ENCODE measurements at places on chromosomes 12 and 14.

DNA sequence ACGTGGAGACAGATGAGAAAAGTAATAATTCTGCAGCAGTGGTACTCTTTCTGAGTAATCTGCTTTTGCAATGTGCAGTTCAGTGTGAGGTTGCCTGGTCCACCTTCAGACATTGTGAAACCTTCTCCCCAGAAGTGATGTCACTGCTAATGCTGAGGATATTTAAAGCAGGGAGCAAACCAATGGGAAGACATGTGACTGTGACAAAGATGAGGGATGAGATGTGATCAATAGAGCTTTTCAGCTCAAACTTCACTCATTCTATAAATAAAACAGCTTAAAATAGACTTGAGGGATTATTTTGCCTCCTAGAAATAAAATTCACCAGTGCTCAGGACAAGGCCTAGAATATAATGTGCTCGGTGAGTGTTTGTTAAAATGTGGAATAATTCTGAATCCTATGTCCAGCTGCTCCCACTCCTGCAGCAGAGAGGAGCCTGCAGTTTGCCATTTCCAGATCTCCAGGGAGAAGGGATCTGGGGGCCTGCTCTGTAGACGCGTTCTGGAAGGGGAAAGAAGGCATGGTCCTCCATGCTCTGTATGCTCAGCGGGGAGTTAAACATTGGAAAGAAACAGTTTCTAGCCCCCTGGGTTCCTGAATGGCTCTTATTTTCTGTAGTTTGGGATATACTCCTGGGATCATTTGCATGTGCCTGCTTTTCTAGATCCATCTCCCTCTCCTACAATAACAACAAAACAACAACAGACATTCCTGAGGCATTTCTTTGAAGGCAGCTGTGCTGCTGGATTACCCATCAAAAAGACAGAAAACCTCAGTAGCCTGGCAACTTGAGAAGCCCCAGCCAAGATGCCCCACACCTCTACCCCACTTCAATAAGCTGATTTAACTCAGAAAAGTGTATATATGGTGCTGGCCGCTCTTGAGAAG lies 8.9 kb downstream of the SLC7A8 start:
- no peak for DNase-seq

DNA sequence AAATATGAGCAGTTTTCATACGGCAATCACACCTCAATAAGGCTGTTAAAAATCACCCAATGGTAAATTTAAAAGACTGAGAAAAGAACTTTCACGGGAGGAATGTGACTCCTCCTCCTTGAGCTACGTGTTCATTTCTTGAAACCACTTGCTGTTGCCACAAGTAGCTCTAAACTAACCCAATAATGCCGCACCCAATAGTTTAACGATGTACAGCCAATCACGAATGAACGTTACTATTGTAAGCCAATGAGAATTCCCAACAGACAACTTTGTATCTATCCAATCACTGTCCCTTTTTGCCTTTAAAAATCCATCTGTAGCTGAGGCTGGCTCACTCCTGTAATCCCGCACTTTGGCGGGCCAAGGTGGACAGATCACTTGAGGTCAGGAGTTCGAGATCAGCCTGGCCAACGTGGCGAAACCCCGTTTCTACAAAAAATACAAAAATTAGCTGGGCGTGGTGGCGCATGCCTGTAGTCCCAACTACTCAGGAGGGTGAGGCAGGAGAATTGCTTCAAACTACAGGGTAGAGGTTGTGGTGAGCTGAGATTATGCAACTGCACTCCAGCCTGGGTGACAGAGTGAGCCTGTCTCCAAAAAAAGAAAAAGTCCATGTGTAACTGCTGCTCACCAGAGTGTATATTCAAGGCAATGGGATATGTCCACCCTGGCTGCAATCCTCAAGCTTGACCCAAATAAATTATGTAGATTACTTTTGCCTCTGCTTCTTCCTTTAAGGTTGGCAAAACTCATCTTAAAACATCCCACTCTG lies 24.4 kb upstream of the BTBD6 start:
- DNase-seq, result no peak

GRCh38 chr12:62739266-62740015 lies 195.5 kb downstream of the PPM1H start:
- DNase-seq, result no peak

- DNase-seq, result no peak
Measured at GRCh38 chr14:27270716-27271115, 672.9 kb upstream of the NOVA1 start.

DNA sequence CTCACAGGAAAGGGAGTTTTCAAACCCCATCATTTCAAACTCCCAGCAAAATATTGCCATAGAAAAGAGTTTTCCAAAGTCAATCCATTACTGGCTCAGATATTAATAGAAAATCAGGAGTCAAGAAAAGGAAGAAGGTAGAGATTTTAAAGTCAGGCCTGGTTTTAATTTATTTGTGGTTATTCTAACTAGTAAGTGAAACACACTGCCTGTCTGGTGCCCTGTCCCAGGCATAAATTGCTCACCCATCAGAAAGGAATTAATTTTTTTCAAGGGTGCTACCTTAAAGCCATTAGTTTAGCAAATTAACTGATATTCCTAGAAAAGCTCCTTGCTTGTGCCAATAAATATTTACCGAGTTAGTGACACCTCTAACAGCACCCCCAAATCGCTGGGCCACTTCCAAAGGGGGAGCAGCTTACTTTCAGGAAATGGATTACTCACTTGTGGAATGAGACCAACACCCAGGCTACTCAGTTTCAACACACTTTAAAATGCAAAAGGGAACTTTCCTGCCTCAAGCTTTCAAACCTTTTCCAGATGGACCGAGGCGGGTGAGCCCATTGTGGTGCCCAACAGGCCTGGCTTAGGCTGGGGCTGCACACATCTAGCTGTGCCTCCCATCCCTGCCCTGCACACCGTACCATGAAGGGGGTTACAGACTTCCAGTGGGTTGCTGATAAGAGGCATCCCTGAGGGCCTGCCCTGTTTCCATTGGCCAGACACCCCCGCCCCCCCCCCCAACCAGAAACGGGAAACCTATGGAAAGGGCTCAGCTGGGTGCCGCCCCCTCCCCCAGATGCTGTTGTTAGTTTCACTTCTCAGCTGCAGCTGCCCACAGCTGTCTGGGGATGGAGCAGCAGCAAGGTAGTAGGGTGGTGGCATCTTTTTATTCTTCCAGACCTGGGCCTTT lies 117.2 kb downstream of the SAMD4A start:
- peak; percentile 68 for DNase-seq

DNA sequence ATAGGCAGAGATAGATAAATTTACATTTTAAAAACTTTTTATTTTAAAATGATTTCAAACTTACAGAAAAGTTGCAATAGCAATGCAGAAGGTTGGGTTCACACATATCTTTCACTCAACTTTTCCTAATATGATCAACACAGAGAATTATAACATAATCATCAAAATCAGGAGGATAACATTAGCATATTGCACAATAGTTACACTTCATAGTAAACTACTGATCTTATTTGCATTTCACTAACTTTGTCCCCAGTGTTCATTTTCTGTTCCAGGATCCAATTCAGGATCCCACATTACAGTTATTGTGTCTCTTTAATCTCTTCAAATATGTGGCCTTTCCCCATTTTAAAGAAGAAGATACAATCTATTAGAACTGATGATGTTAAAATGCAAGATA lies 115.4 kb upstream of the ETV6 start:
- DNase-seq, result no peak

- no peak for DNase-seq
Measured at GRCh38 chr12:53954694-53955035, at the start of gene HOXC12. HOXC12 (plus strand) TSS chr12:53954903; CDS start chr12:53954930, 27 bp downstream.

DNA sequence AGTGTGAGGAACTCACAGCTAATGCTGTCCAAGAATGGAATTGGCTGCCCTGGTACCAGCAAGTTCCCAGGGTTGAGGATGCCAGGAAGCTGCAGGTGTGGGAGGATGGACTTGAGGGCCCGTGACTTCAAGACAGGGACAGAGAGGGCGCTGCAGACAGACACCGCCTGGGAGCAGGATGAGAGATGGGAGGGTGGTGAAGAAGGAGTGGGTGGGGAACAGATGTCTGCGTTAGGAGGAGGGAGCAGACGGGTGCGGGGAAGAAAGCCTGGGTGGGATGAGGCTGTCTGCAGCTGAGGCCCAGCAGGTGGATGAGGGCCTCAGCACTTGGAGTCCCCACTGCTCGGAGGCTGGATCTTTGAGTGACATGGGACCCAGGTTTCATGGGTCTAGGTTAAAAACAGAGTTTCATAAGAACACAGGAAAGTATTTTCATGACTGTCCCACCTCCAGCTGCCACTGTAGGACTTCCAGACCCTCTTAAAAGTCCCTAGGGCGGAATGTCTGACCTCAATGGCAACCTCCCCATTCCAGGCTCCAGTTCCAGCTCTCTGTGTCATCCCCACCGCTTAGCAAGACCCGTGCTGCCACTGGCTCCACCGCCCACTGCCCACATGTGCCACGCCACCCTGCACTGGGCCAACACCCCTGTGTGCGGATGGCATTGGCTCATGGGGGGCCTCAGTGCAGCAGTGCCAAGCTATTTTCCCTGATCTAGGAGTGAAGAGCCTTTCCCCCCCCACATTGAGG lies 70.3 kb upstream of the SCN8A start:
- DNase-seq, result no peak

DNA sequence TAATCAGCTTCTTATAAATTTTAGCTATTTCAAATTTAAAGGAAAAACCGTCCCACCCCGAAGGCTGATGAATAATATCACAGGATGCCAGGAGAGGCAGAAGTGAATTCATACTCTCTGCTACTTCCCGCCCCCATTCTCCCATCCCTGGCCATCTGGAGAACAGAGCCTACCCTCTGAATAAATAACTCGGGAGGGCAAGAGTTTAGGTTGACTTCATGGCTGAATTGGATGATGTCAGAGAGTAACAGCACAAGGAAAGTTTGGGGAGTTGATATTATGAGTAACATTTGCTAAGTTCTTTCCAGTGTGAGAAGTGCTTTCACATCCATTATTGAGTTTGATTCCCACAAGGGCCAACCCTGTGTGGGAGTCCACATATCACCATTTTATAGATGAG lies 241.6 kb downstream of the EGLN3 start:
- DNase-seq, result no peak

GRCh38 chr12:87405918-87406317 lies 623.3 kb downstream of the C12orf50 start:
- no peak for DNase-seq

- no peak for DNase-seq
Measured at GRCh38 chr12:4049298-4050080, 176.3 kb upstream of the PARP11 start.

GRCh38 chr12:88361493-88361892 lies 218.8 kb downstream of the KITLG start:
- no peak for DNase-seq

GRCh38 chr14:53924753-53925152 lies 31.9 kb downstream of the BMP4 start:
- DNase-seq, result no peak

- no peak for DNase-seq
Measured at GRCh38 chr12:70646850-70647249, 9.6 kb upstream of the PTPRB start.

GRCh38 chr14:63039866-63040265 lies 5.4 kb downstream of the KCNH5 start:
- no peak for DNase-seq

GRCh38 chr12:118237052-118237665 lies 101.2 kb downstream of the PEBP1 start:
- DNase-seq, result no peak

- no peak for DNase-seq
Measured at GRCh38 chr12:45532113-45532512, 197.4 kb upstream of the ARID2 start.

- no peak for DNase-seq
Measured at GRCh38 chr14:75333606-75334548, 55.2 kb downstream of the FOS start.

DNA sequence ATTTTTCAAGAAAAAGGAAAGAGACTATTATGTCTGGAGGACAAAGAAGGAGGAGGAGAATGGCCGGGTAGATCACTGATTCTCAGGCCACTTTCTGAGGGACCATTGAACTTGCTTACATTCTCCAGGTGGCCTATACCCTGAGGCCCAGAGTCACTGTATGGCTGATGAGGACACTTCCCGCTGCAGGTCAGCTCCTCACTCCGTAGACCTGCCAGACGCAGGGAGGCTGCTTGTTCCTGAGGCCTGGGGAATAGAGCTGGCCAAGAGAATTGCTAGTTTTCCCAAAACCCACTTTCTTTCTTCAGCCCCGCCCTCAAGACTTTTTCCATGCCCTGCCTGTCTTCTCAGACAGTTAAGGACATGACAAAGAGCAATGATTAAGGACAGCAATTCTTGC lies 510.5 kb upstream of the TBX3 start:
- DNase-seq, result no peak

- no peak for DNase-seq
Measured at GRCh38 chr12:53234271-53234914, 2.4 kb upstream of the RARG start.

GRCh38 chr14:71338153-71338552 lies 430.9 kb downstream of the PCNX1 start:
- DNase-seq, result no peak

- DNase-seq, result no peak
Measured at GRCh38 chr14:73244541-73245290, 7.4 kb downstream of the PAPLN start.

GRCh38 chr12:59383079-59383822 lies 212.6 kb upstream of the SLC16A7 start:
- no peak for DNase-seq

DNA sequence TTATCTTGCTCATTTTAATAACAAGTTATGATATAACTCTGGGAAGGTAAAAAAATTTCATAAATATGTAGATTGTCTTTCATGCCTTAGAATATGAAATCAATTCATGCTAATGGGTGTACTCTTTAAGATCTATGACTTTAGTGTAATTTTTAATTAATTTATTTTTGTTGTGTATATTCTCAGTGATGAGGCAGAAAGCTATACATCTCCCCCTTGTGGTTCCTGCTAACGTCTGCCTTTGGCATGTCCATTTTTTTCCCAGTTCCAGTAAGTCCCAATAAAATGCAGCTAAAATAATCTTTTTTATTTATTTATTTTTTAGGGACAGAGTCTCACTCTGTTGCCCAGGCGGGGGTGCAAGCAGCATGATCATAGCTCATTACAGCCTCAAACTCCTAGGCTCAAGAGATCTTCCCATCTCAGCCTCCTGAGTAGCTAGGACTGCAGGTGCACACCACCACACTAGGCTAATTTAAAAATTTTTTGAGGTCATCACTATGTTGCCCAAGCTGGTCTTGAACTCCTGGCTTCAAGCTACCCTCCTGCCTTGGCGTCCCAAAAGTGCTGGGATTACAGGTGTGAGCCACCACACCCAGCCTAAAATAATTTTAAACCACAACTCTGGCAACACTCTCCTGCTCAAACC lies 3.3 kb upstream of the CHURC1 start:
- no peak for DNase-seq

- no peak for DNase-seq
Measured at GRCh38 chr12:69512820-69513219, 42.6 kb downstream of the FRS2 start.

DNA sequence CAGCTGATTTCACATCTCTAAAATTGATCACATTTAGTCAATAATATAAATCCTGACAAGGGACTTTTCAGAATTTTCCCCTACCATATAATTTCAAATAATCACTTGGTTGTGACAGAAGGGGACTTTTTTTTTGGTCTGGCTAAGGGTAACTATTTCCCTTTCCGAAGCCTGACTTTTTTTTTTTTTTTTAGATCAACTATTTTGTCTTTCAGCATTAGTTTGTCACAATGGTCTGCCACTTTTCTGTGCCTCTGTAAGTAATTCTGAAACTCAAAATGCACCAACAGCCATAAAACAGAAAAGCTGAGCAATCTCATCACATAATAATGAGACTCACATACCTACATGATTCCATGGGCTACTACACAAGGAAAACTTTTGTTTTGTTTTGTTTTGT lies 266.4 kb downstream of the SSPN start:
- no peak for DNase-seq

- DNase-seq, result no peak
Measured at GRCh38 chr12:41983856-41984255, 160.8 kb downstream of the GXYLT1 start.

All from thoracic aorta (tissue), 2 donors.